Suprapubic skin (tissue), 4 donors: ENCODE measurements at places on chromosomes 12 and 14.

GRCh38 chr14:46747001-46747652, 95.5 kb upstream of the RPL10L start:
- no peaks in the 10 kb centered on the region for H3K36me3 ChIP-seq
- no peaks in the 10 kb centered on the region for H3K27me3 ChIP-seq
- H3K4me1 ChIP-seq: no peaks in the 10 kb centered on the region
- no peak overlapping the region for H3K4me3 ChIP-seq
- no peak overlapping the region for H3K27ac ChIP-seq
- DNase-seq: no peak

DNA sequence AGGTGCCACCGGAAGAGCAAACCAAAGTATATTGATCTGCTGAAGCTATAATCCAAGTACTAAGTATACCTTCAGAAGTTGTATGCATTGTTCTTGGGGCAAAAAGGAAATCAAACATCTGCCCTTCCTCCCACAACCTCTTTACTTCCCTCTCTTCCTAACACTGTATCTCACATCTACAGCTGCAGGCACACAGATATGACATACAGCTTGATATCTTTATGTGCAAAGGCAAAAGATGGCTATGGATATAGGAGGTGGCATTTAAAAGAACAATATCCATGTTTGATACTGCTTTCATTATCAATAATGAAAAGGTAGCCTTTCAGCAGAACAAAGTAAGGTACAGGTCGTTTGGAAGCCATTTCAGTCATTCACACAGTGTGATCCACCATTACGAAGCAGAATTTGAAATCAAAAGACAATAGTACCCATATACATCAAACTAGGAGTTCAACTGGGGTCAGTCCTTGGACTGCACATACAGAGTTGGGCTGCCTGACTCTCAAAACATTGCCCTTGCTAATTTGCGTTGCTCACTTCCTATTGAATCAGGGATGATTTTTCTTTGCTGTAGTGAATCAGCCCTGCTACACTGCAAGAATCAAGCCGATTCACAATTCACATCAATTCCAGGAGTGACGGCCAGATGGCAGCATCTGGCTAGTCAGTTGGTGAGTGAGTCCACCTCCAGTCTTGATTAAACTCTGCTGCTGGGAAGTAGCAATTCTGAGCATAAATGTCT, 8.9 kb downstream of the ANG start:
- peaks cover 9% of the 10 kb centered on the region for H3K36me3 ChIP-seq
- H3K27ac ChIP-seq: no peak overlapping the region
- H3K4me1 ChIP-seq: no peaks in the 10 kb centered on the region
- H3K4me3 ChIP-seq: no peak overlapping the region

- no peaks in the 10 kb centered on the region for H3K36me3 ChIP-seq
- H3K4me1 ChIP-seq: peaks cover 12% of the 10 kb centered on the region
- H3K4me3 ChIP-seq: no peak overlapping the region
Observed at GRCh38 chr12:49225576-49226166, 36.8 kb upstream of the TUBA1A start.

DNA sequence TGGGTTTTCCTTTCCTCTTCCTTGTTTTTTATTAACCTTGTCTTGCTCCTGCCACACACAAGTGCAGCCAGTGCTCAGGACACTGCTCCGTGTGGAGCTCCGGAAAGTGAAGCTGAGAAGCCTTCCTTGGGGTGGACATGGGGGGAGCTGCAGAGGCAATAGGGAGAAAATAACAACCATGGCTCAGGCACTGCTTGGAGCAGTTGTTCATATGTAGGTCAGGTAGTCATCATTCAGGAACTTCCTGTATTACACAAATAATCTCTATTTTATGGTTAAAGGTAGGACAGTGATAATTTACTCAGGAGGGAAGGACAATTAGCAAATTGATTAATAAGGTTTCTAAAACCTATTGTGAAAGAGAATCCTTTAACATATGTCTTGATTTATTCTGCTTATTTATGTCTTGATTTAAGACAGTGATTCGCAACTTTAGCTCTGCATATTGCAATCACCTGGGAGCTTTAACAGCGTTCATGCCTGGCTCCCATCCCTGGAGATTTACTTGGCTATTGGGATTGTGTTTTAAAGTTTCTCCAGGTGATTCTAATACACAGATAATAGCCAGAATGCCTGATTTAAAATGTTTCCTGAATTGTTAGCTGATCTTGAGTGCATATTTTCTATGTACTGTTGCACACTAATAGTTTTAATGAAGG, 92.1 kb downstream of the ETV6 start:
- H3K4me1 ChIP-seq: peaks cover 40% of the 10 kb centered on the region
- no peaks in the 10 kb centered on the region for H3K27me3 ChIP-seq
- no peaks in the 10 kb centered on the region for H3K36me3 ChIP-seq
- no peak for DNase-seq
- H3K27ac ChIP-seq: no peak overlapping the region

- H3K4me3 ChIP-seq: no peak overlapping the region
- no peak overlapping the region for H3K27ac ChIP-seq
- H3K36me3 ChIP-seq: no peaks in the 10 kb centered on the region
- H3K27me3 ChIP-seq: peaks cover 21% of the 10 kb centered on the region
- no peak for DNase-seq
Observed at GRCh38 chr12:119292893-119293630, 41.5 kb upstream of the CCDC60 start.

GRCh38 chr14:68502230-68502629, 290.6 kb downstream of the ZFP36L1 start:
- H3K4me3 ChIP-seq: no peak overlapping the region
- no peak overlapping the region for H3K27ac ChIP-seq
- peaks cover 20% of the 10 kb centered on the region for H3K4me1 ChIP-seq
- no peak for DNase-seq

GRCh38 chr12:41287500-41288141, 99.5 kb downstream of the PDZRN4 start:
- H3K4me3 ChIP-seq: no peak overlapping the region
- H3K36me3 ChIP-seq: no peaks in the 10 kb centered on the region
- no peaks in the 10 kb centered on the region for H3K27me3 ChIP-seq
- no peak for DNase-seq

GRCh38 chr12:90871726-90872096, 83.3 kb downstream of the CCER1 start:
- no peaks in the 10 kb centered on the region for H3K27me3 ChIP-seq
- no peaks in the 10 kb centered on the region for H3K36me3 ChIP-seq
- DNase-seq: no peak
- no peak overlapping the region for H3K27ac ChIP-seq
- no peaks in the 10 kb centered on the region for H3K4me1 ChIP-seq
- no peak overlapping the region for H3K4me3 ChIP-seq

GRCh38 chr12:127628645-127629044, 638.3 kb upstream of the TMEM132C start:
- no peak overlapping the region for H3K27ac ChIP-seq
- no peak overlapping the region for H3K4me3 ChIP-seq
- no peaks in the 10 kb centered on the region for H3K27me3 ChIP-seq
- no peak for DNase-seq

DNA sequence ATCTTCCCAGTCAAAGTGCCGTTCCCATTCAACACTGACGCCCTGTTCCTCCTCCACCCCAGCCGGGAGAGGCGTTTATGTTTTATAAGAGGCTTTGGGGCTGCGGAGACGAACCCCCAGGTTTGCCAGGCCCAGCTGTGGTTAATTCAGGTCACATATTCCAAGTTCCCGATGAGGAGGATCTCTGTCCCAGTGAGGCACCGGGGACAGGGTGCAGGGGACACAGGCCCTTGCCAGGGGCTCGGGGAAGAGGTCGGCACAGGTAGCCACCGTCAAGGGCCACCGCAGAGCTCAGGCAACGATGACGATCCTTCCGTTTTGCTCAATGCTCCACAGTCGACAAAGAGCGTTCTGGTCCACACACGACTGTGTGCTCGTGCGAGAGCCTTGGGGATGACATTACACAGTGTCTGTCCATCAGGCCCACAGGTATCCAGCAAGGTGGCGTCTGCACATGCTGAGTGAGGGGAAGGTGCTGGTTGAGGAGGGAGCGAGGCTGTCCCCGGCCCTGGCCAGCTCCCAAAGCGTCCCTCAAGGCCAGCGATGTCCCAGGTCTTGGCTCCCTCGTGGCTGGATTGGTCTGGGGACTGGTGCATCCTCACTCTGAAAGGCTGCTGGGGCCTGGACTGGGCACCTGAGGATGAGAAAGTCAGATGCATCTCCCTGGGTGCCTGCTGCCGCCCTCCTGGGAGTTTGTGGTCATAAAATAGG, 189.2 kb upstream of the C14orf180 start:
- H3K27ac ChIP-seq: no peak overlapping the region
- DNase-seq: peak; percentile 72
- H3K4me3 ChIP-seq: no peak overlapping the region
- H3K27me3 ChIP-seq: peaks cover 11% of the 10 kb centered on the region
- H3K4me1 ChIP-seq: peaks cover 6% of the 10 kb centered on the region

GRCh38 chr12:7129287-7129871, 690 bp upstream of the RBP5 start:
- H3K4me1 ChIP-seq: peaks cover 30% of the 10 kb centered on the region
- no peaks in the 10 kb centered on the region for H3K27me3 ChIP-seq
- H3K4me3 ChIP-seq: peak overlapping the region; percentile 62
- no peak overlapping the region for H3K27ac ChIP-seq
- no peak for DNase-seq

GRCh38 chr12:121388421-121388981, 11.4 kb upstream of the RNF34 start:
- H3K27me3 ChIP-seq: no peaks in the 10 kb centered on the region
- no peak for DNase-seq
- H3K36me3 ChIP-seq: no peaks in the 10 kb centered on the region
- H3K4me3 ChIP-seq: no peak overlapping the region
- H3K4me1 ChIP-seq: peaks cover 4% of the 10 kb centered on the region

GRCh38 chr14:72515779-72516770, 377.8 kb downstream of the DPF3 start:
- H3K4me3 ChIP-seq: no peak overlapping the region
- H3K27ac ChIP-seq: no peak overlapping the region
- no peaks in the 10 kb centered on the region for H3K27me3 ChIP-seq

DNA sequence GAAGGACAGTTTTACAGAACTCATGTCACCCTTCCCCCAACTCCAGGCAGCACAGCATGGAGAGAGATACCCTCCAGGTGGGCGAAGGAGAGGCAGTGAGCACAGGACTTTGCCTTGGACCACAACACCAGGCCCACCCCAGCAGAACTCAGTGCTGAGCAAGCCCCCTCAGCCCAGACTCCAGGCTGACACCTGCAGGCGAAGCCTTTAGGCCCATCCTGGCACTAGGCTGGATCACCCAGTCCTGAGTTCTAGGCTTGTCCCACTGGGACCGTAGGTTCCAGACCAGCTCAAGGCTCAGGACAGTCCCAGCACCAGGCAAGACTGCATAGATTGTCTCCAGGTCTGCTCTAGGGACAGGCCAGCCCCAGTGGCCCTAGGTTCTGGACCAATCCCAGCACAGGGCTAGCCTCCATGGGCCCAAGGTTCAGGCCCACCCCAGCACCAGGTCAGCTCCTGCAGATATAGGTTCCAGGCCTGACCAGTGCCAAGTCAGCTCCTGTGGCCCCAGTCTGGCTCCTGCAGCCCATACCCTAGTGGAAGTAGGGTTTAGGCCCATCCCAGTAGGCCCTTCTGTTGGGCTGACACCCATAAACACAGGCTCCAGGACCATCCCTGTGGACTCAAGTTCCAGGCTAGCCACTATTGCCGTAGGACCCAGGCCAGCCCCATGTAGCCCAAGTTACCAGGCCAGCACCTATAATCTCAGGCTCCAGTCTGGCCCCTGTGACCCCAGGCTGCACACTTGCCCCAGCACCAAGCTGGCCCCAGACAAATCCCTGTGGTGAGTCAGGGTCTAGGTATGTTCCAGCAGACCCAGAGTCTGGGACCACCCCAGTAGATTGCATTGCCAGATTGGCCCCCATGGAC, 9.4 kb downstream of the WASHC3 start:
- H3K4me1 ChIP-seq: no peaks in the 10 kb centered on the region
- no peak overlapping the region for H3K27ac ChIP-seq
- H3K36me3 ChIP-seq: peaks cover 72% of the 10 kb centered on the region
- H3K4me3 ChIP-seq: no peak overlapping the region
- H3K27me3 ChIP-seq: no peaks in the 10 kb centered on the region

DNA sequence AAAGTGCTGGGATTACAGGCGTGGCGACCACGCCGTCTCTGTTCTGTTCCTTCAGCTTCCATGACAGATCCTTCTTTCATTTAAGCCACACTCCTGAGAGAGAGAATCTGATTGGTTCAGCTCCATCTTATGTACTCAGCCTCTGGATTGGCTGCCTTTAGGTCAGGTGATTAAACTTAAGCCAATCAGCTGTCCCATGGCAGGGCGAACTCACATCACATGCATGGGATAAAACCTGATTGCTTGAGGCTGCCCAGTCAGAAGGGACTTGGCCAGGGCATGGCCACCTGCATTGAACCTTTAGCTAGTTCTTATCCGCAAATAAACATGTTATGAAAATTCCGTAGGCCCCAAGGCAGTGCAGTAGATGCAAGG, 274.2 kb downstream of the SUDS3 start:
- no peak for DNase-seq
- no peaks in the 10 kb centered on the region for H3K4me1 ChIP-seq
- no peak overlapping the region for H3K4me3 ChIP-seq
- no peak overlapping the region for H3K27ac ChIP-seq
- H3K36me3 ChIP-seq: no peaks in the 10 kb centered on the region

DNA sequence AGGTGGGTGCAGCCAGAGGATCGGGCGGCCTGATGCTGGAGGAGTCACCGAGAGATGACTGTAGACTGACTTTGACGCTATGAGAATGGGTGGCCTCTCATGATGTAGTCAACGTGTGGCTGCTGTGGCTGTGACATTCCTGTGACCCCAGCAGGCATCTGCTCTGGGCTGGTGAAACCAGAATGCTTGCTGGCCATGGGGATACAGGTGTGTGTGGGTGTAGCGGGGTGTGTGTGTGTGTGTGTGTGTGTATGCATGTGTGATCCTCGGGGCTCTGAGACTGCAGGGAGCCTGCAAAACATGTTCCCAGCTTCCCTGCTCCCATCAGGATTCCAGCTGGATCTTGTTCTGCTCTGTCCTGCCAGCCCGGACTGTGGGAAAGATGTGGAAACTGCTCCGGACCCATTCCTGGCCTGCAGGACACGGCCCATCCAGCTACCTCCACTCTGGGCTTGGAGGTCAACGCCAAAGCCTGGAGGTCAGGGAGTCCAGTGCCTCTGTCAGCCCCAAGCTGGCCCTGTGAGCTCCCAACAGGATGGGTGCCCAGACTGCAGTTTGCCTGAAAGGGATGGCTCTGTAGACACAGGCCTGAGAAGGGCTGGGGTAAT, 18.8 kb upstream of the HHIPL1 start:
- H3K4me3 ChIP-seq: no peak overlapping the region
- no peak for DNase-seq
- peaks cover 25% of the 10 kb centered on the region for H3K4me1 ChIP-seq
- no peak overlapping the region for H3K27ac ChIP-seq

- no peak overlapping the region for H3K4me3 ChIP-seq
- H3K4me1 ChIP-seq: no peaks in the 10 kb centered on the region
- H3K27ac ChIP-seq: no peak overlapping the region
Observed at GRCh38 chr12:111056618-111057521, 136.5 kb upstream of the MYL2 start.

GRCh38 chr14:100070310-100070709, 5.1 kb downstream of the EVL start:
- H3K27ac ChIP-seq: no peak overlapping the region
- no peak for DNase-seq
- no peaks in the 10 kb centered on the region for H3K27me3 ChIP-seq

- H3K4me3 ChIP-seq: no peak overlapping the region
- no peak overlapping the region for H3K27ac ChIP-seq
- peak; percentile 28 for DNase-seq
- no peaks in the 10 kb centered on the region for H3K36me3 ChIP-seq
Observed at GRCh38 chr14:99125616-99126431, 146.2 kb downstream of the BCL11B start.

- no peak for DNase-seq
- no peak overlapping the region for H3K27ac ChIP-seq
- H3K4me1 ChIP-seq: no peaks in the 10 kb centered on the region
- H3K36me3 ChIP-seq: no peaks in the 10 kb centered on the region
- H3K4me3 ChIP-seq: no peak overlapping the region
- H3K27me3 ChIP-seq: no peaks in the 10 kb centered on the region
Observed at GRCh38 chr12:52628111-52628507, 9.8 kb upstream of the KRT73 start.
